Stimulated activated CD4-positive, alpha-beta T cell treated with anti-CD3 and anti-CD28 coated beads, Interleukin-4, amount 100 ng/mL, for 1 hour (primary cell): ENCODE measurements at places on chromosomes 2 and 18.

DNA sequence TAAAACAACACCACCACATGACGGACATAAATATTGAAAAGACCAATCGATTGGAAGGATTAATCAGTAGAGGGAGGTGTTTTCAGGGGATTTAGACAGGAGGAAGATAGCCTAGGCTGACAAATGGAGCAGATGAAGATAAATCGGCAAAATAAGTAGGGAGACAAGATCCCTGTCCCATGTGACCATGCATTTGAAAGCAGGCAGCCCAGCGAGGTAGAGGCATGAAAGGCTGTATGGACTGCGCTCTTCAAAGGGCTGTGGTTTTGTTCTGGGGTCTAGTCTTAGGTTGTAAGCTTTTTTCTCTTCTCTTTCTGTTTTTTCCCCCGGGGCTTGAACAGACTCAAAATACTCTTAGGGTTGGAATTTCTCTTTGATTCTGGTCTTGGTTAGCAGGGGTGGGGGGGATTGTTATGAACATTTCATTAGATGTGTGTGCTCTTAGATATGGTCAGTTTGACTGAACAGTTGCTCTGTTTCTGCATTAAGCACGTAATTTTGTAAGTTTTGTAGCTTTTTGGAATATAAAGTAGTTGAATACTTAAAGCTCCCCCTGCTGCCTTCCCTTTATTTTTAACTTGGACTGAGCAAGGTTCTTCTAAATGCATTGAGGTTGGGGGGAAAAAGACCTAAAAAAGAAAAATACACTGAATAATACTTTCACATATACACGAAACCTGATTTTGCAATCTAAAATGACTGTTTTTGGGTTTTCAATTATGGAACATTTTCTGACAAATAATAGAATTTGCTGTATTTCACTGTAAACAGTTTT, 32.2 kb downstream of the ZNF532 start:
- DNase-seq = no peak

GRCh38 chr2:185127412-185127811, 529.1 kb downstream of the ZNF804A start:
- no peak for DNase-seq

GRCh38 chr2:46441838-46442712, 37.3 kb upstream of the TMEM247 start:
- no peak for DNase-seq

DNA sequence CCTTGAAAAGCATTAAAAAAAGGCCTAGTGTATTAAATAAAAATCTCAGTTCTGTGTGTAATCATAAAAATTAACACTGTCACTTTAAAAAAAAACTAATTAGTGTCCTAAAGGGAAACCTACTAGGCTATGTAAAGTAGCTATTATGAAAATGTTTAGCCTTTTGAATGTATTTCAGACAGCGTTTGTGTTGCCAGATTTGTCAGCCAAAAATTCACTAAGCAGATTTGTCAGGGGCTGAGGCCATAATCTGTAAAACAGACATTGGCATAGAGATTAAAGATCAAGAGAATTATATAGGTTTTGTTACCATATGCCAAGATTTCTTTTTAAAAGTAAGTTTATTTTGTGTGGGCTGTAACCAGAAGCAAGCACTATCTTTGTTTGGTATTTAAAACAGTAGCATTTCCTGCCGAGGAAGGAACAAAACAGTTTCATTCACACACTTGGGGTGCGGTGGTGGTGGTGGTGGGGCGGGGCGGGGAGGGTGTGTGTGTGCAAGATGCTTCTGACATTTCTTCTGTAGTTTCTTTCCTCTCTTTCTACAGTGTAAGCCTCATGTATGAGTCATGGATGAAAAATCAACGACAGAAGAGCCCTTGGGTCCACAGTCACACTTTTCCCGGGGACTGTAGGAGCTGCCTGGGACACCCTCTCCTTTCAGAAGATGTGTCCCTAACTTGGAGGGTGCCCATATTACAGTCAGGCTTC, 328.5 kb upstream of the FANCL start:
- DNase-seq = no peak

- DNase-seq = no peak
Measured at GRCh38 chr2:30341500-30342267, 105.4 kb upstream of the LCLAT1 start.

GRCh38 chr2:169393068-169393590, 30.8 kb upstream of the LRP2 start:
- DNase-seq = no peak

DNA sequence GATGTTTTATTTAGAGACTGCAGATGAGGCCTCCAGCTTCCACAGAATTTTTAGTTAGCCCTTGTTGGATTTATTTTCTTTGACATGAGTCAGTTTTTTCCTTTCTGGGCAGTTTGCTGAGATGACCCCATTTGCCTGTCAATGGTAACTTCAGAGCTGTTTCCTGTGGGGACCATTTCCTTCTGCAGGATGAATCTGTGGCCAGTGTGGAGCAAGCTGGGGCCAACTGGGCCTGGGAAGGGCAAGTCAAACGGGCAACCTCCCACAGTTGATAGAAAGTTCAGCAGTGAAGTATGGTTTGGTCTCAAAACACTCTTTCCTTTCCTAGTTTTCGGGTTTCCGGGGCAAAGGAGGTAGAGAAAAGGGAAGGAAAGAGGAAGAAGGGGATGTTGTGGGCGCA, 291.4 kb upstream of the NRP2 start:
- no peak for DNase-seq

DNA sequence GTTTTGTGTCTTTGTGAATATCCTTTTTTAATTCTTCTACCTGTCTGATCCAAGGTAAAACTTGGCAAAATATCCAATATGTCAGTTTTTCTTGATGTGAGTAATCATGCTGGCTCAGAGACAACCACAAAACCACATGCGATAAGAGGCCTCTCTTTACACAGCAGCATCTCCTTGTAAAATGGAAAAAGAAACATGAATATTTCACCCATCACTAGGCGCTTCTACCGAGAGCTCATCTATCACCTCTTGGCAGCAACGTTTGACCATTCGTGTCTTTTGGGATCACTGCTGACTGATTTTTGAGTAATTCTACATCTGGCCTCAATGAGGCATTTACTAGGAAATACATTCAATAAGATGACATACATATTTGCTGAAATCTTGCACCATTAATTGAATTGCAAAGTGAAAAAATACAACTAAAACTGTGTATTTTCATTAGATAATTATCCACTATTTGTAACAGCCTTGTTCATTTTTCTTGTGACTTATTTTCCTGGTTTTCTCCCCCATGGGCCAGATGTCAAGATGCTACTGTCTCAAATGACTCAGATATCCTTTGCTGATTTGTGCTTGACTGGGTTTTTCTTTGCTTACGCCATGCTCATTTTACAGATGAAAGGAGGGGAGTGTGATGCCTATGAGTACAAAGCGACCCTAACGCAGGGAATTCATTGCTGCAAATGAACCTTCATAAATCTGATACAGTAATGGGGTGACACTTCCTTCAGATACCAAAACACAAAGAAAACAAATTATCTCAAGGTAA, 467.5 kb downstream of the FBXO15 start:
- no peak for DNase-seq

DNA sequence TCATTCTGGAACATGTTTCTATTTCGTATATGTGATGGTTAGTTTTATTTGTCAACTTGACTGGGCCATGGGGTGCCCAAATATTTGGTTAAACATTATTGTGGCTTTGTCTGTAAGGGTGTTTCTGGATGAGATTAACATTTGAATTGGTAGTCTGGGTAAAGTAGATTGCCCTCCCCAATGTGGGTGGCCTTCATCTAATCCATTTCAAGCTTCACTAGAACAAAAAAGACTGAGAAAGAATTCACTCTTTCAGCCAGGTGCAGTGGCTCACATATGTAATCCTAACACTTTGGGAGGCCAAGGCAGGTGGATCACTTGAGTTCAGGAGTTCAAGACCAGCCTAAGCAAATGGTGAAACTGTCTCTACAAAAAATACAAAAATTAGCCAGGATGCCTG, 55.7 kb upstream of the TANC1 start:
- no peak for DNase-seq

GRCh38 chr2:207319316-207319715, 153.6 kb upstream of the KLF7 start:
- no peak for DNase-seq
